ENCODE measurements at places on chromosomes 6 and 20. TPM values are rescaled to one million over a fixed set of nuclear protein-coding genes. Genes with fewer than 3 reads are reported as not detected.

- DNase-seq, result peak; percentile 66
Measured at GRCh38 chr6:170248111-170248805, 42.6 kb downstream of the DLL1 start.

- DNase-seq, result peak; percentile 83
Measured at GRCh38 chr6:113433335-113433991, 423.7 kb upstream of the MARCKS start.

GRCh38 chr6:27786048-27786447, 126.1 kb downstream of the OR2B2 start:
- no peak for DNase-seq

DNA sequence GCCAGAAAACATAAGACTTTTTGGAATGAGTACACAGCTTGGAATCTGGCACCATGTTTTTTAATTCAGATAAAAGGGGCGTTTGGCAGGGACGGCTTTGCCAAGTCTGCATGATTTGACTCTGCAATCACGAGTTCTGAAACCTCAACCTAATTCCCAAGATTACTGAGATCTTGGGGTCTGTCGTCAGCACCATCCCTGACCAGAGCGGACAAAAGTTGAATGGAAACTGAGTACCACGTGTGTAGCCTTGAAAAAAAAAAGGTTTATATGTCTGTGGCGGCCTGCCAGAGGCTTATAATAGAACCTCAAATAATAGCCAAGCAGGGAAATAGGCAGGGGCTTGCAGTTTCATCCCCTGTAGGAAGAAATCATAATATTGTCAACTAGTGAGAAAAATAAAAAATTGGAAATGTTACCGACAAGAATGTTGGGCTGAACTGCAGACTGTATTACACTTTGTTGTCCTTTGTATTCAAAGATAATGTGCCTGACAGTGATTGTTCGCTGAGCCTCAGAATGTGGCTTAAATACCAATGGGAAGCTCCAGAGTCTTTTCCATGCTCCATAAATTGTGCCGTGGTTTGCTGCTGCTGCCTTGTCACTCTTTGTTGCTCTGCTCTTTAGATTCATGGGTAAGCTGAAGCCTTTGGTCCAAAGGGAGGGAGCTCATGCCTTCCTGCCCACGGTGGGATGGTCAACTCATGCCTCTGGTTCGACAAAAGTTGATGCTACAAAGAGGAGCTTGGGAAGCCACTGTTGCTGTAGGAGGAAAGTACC, 118.8 kb upstream of the ARID1B start:
- no peak for DNase-seq

GRCh38 chr20:18404172-18404571, 62.7 kb downstream of the DZANK1 start:
- DNase-seq, result no peak

- no peak for DNase-seq
Measured at GRCh38 chr20:54497931-54498718, 22.7 kb downstream of the DOK5 start.

- DNase-seq, result no peak
Measured at GRCh38 chr20:49230561-49231133, 11.4 kb downstream of the DDX27 start.

DNA sequence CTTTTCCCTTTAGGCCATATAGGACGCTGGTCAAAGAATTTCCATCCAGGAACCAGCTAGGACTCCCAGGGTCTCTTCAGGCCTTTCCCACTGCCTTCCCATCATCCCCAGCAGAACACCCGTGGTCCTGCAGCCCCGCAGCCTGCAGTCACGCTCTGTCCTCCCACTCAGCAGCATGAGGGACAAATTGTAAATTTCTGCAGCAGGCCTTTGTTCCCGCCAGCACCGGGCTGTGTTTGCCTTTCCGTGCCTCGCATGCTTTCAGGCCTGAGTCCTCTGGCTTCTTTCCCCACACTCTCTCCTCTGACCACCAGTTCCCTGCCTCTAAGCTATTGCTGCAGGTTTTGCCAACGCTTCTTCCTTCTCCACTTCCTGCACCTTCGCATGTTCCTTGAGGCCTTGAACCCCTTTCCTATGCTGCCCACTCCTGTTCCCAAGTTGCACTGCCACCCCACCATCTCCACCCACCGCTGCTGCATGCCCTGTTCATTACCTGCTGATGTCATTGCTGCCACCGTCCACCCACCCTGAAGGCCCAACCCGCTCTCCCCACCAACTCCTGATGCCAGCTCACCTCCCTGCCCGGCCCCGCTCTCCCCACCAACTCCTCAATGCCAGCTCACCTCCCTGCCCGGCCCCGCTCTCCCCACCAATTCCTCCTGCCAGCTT, 49.8 kb downstream of the RNASET2 start:
- DNase-seq, result no peak

DNA sequence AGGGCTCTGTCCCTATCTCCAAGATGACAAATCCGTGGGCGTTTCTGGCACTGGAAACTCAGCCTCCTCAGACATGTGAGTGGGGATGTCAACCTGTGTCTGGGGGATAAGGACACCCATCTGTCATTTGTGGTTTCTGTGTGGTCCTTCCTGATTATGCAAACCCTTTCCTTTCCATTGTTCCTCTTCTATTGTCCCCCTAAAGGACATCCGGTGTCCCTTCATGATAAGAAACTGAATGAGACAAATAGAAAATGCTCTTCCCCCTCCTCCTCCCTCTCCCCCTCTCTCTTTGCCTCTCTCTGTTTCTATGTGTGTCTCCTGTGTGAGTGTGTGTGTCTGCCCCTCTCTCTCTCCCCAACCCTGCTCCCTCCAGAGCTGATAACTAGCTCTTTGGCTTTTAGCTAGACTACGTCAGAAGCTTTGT, 11.5 kb upstream of the GLP1R start:
- no peak for DNase-seq

DNA sequence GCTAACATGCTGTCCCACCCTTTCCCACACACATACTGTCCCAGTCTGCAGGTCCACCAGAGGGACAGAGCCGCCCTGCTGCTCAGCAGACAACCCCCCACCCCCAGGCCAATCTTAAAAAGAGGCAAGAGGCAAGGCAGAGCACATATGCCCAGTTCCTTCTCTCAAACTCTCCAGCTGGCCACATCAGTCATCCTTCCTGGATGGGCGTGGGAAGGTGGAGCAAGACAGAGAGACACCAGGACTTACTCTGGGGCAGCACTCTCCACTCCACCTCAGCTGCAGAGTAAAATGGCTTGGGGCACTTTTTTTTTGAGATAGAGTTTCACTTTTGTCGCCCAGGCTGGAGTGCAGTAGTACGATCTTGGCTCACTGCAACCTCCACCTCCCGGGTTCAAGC, 10.8 kb downstream of the MOCS3 start:
- DNase-seq, result no peak

DNA sequence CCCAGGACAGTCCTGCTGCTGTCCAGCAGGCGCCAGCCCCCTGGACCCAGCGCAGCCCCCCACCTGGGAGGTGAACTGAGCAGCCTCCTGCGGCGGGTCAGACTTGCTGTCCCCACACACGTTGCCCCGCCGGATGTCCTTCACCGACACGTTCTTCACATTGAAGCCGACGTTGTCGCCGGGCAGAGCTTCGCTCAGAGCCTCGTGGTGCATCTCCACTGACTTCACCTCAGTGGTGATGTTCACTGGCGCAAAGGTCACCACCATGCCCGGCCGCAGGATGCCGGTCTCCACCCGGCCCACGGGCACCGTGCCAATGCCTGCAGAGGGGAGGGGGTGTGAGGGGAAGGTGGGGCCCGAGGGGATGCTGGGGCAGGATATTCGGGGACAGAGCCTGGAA, 8.5 kb downstream of the EEF1A2 start:
- DNase-seq, result no peak

DNA sequence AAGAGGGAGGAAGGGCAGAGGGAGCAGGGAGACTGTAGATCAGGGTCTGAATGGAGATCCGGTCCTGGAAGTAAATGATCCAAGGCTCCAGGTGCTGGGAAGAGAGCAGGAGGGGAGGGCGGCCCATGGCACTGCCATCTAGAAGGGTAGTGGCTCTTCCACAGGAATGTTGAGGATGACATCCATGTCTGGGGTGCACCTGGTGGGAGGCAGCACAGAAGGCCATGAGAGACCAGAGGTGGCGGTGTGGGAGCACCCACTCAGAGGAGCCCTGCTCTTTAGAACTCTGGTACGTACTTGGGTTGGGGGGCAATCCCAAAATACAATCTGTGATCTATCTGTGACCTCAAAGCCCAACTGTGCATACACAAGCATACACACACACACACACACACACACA, 13.5 kb downstream of the DEFB132 start:
- no peak for DNase-seq

DOK5 gene
- 4.4 TPM for total RNA-seq

MEP1A gene
- total RNA-seq, result not detected

WFDC10B gene
- not detected for total RNA-seq

HSPA12B gene
- total RNA-seq, result 18.5 TPM

All from posterior vena cava (tissue), 2 donors.